Ureter (tissue), 1 donor: ENCODE measurements at places on chromosomes 4 and X.

GRCh38 chr4:34649716-34650115 lies 1594.6 kb downstream of the ARAP2 start:
- no peak for DNase-seq

DNA sequence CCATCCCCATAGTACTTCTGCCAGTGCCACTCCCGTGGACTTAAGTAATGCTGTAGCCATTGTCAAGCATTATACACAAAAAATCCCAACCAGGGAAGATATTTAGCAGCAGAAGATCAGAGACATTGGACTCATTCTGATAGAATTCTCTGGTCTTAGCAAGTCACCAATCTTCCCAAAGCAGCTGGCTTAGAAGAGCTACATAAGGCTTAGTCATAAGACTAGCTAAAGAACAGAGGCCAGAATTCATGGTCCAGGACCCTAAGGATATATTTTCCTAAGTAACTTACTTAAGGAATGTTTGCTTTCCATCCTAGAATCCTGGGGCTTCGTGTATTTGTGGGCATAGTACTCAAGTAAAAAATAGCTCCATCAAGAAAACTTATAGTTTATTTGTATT lies 100.3 kb upstream of the SLIT2 start:
- no peak for DNase-seq

- DNase-seq, result no peak
Measured at GRCh38 chrX:1536712-1537030, 314 bp downstream of the P2RY8 start.

DNA sequence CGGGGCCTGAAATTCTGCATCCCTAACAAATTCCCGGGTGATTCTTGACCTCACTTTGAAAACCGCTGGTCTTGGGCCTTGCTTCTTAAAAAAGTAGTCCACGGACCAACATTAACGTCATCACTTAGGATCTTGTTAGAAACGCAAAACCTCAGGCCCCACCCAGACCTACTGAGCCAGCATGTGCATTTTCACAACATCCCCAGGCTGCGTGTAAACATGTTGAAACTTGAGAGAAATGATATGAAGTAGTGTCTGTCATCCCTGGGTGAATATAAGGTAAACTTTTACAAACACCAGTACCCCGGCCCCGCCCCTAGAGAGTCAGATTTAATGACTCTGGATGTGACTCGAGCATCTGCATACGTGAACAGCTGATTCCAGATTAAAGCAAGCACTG lies 33.7 kb downstream of the SORBS2 start:
- DNase-seq, result no peak

- no peak for DNase-seq
Measured at GRCh38 chrX:72346302-72346949, 40.7 kb upstream of the CITED1 start.

- no peak for DNase-seq
Measured at GRCh38 chr4:10740891-10741620, 56.5 kb upstream of the CLNK start.

GRCh38 chrX:13396924-13397323 lies 77.1 kb upstream of the ATXN3L start:
- no peak for DNase-seq

DNA sequence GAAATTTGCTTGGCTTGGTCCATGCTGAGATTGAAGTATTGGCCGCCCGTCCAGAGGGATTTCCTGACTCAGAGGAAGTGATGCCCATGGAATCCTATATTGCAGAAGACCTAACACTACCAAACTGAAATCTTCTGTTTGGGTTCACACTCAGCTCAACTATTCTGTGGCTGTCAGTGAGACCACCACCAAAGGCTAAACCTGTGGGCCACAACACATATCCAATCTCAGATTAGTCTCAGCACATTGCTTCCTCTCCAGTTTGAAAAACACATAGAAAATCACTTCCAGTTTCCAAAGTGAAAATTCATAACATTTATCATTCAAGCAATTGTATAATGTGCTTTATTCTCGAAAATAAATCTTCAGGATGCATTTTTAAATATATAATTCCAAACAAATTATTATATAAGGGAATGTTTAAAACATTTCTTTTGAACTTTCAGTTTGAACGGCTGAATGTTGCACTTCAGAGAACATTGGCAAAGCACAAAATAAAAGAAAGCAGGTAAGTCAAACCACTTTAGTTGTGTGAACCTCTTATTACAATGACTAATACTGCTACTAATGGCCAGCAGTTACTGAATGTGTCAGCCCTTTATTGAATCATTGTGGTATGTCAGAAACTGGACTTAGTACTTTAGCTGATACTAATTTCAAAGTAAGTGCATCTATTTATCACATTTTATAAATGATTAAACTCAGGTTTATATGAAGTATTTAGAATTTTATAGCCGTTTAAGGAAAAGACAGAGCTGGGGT lies 37.0 kb downstream of the GUCY1A1 start:
- DNase-seq, result no peak

GRCh38 chr4:138090150-138090917 lies 151.8 kb downstream of the SLC7A11 start:
- peak; percentile 66 for DNase-seq

- DNase-seq, result no peak
Measured at GRCh38 chrX:44043496-44043895, 70.3 kb upstream of the NDP start.

DNA sequence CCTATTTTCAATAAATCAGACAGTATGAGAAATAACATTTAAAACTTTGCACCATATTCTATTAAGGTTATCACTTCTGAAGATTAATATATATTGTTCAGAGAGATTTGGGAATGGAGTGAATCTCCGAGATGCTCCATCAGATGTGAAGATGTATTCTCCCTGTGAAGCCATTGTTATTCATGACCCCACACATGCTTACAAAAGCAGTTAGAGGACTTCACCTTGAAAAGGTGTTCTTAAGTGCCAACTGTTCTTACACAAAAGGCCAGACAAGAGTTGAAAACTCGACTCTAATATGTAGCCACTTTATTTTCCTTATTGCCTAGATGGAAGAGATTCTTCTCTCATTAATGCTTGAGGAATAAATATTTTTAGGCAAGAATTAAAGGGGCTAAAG lies 54.3 kb upstream of the NEIL3 start:
- no peak for DNase-seq

GRCh38 chr4:36241771-36242170 lies 2.5 kb downstream of the ARAP2 start:
- no peak for DNase-seq

DNA sequence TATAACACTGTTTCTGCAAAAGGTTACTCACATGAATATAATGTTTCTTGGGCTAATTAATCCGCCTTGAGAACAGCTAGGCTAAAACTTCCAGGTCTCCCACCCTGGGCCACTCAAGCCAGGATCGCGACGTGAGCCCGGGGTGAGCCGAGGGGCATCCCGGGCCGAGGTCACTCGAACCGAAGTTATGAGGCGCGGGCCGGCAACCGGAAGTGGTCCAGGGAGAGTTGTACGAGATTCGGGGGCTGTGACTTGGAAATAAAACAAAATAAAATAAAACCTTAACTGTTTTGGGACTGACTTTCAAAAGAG lies 317 bp downstream of the CMC4 start:
- DNase-seq, result no peak

GRCh38 chr4:73098016-73098415 lies 28.5 kb upstream of the COX18 start:
- DNase-seq, result no peak

- DNase-seq, result no peak
Measured at GRCh38 chr4:78313754-78314120, 237.8 kb upstream of the ANXA3 start.

- DNase-seq, result no peak
Measured at GRCh38 chrX:130846746-130847145, 56.3 kb downstream of the ENOX2 start.

GRCh38 chr4:85452058-85452731 lies 22.8 kb upstream of the ARHGAP24 start:
- no peak for DNase-seq

- no peak for DNase-seq
Measured at GRCh38 chr4:87783781-87784180, 15.6 kb upstream of the IBSP start.

- DNase-seq, result no peak
Measured at GRCh38 chrX:70134116-70134477, 850 bp downstream of the IGBP1 start.
